ENCODE measurements at places on chromosomes 5 and 9.

- no peak for DNase-seq
Measured at GRCh38 chr9:5089737-5090136, 95.7 kb downstream of the INSL6 start.

DNA sequence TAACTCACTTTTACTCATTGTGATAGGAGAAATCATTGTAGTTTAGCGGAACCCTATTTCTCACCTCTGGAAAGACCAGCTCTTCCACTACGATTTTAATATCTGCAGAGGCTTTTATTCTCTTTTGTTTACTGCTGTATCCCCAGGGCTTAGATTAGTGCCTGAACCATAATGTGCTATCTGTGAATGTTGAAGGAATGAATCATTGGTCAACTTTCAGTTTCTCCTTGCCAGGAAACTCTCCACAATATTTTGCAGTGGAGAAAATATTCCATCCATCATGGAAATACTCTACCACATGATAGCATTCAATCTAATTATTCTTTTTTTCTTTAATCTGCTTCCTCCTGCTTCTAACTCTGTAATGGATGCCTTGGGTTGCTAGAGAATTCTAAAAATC lies 263.5 kb upstream of the PTPRD start:
- DNase-seq, result no peak

DNA sequence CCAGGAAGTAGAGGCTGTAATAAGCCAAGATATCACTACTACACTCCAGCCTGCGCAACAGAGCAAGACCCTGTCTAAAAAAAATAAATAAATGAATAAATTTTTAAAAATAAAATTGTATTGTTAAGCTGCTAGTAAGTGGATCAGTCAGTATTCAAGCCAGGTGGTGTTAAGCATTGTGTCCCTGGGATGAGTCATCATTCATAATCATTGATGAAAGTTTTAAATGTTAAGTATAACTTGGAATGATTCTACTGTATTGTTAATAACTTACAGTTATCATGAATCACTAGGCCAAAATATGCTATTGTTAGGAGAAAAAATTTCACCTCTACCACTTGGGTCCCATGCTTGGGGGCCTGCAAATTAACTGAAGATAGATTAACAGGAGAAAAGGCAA lies 38.2 kb downstream of the MED10 start:
- DNase-seq, result no peak

DNA sequence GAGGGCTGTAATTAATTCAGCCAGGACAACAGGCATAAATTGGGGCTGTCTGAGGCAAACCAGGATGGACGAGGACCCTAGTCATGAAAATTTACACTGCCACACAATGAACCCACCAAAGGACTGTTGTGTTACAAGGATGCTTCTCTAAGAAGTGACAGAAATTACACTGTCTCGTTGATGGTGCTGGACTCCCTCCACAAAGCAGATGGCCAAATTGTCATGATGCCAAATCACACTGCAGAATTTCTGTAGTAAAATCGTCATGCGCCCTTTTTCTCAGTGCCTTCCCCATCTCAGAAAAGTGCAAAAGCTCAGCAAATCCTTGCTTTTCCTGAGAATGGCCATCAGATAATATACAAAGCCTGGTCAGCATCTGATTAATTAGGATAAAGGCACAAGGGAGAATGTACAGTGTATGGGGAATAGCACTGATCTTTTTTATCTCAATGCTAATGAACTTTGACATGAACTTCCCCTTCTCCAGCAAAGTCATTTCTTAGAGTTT lies 545.8 kb downstream of the CSNK1G3 start:
- peak; percentile 85 for DNase-seq

- DNase-seq, result peak; percentile 24
Measured at GRCh38 chr9:92328225-92328624, 2.5 kb downstream of the CENPP start.

DNA sequence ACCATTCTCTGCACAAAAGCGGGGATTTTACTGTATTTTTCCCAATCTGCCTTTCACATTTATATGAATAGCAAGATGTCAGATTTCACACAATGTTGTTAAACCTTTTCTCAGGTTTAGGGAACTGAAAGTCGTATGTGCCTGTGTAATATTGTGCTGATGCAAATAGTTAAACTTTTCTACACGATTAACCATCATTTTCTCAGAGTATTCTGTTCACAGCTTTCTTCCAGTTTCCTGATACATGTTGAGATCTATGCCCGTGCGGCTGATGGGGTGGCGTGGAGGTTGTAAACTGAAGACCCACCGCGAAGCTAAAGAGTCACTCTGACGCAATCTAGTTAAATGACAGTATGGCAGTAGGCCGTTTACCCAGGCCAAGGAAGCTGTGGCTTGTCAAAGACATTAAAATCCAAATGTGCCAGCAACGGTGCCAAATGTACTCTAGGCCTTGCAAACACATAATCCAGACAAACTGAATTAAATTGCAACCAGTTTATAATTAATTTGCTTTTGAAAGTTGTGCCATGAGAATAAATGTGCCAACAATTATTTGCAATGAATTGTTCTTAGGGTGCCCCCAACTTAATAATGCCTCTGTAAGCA lies 145.7 kb downstream of the EBF1 start:
- DNase-seq, result no peak

DNA sequence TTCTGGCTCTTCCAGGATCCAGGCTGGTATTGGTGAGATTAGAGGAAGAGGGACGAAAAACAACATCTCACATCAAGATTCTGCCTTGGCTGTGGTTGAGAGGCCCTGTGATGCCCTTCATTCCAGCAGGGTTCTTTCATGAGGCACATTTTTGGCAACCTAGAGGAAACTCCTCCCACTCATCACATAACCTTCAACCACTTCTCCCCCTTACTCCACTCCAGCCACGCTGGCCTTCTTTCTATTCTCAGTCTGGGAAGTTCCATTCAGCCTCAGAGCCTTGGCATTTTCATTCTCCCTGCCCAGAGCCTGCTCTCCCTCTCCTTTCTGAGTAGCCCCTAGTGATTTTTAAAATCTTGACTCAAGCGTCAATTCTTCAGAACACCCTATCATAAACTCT lies 337.5 kb downstream of the ZSWIM6 start:
- no peak for DNase-seq

GRCh38 chr5:150411245-150411979 lies 1.3 kb downstream of the CD74 start:
- DNase-seq, result peak; percentile 72

- DNase-seq, result no peak
Measured at GRCh38 chr5:40240111-40240510, 439.6 kb upstream of the PTGER4 start.

DNA sequence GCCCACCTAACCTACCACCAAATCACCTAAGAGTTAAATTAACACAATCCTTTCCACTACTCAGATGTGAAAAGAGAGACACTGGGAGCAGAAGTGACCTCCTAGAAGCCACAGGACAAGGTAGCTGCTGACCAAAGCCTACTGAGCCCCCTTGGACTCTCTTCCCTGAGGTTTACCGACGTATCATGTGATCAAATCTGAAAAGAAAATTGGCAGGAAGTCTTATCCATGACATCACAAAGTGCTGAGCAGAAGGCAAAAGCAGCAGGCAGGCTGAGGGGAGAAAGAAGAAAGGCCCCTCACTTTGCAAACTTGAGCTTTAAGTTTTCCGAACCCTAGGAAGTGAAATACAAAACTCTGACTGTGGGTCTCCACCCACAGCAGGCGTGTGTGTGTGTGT lies 11.1 kb downstream of the PRELID2 start:
- no peak for DNase-seq

- no peak for DNase-seq
Measured at GRCh38 chr5:98349251-98349989, 424.0 kb upstream of the RGMB start.

DNA sequence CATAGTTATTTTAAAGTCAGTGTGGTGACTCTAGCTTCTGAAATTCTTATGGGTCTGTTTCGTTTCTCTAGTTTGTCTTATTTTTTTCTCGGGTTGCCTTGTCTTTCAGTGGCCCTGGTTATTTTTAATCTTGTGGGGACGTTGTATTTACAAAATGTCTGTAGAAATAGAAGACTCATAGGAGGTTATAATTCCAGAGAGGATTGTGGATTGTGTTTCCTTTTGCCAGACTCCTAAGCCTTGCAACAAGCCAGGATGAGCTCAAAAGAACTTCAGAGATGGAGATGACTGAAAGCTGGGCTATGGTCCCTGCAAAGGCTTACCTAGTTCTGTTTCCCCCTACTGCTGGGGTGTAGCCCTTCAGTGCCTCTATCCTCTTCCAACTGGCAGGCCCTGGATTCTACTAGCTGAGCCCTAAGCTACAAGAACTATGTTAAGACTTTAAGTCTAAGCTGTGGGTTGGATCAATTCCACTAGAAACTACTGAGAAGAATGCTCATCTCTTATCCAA lies 32.2 kb upstream of the LECT2 start:
- DNase-seq, result no peak

DNA sequence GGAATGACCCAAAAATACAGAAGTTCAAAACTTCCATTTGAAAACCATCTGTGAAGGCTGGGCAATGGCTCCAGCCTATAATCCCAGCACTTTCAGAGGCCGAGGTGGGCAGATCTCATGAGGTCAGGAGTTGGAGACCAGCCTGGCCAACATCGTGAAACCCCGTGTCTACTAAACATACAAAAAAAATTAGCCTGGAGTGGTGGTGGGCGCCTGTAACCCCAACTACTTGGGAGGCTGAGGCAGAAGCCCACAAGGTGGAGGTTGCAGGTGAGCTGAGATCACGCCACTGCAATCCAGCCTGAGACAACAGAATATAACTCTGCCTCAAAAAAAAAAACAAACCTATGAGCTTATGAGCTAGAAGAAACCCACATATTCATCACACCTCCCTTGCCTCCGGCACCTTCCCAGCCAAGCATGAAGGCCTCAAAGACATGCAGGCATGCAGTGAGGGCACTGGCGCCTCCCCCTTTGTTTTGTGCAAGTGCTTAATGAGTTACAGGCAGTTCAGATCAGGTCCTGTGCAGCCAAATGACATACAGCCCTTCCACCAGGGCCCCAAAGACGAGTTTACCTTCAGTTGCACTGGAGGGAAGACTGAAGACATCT lies 9.9 kb downstream of the HNRNPH1 start:
- no peak for DNase-seq

- DNase-seq, result no peak
Measured at GRCh38 chr5:159972538-159973362, 36.2 kb upstream of the TTC1 start.

GRCh38 chr5:136638084-136638483 lies 272.7 kb upstream of the TRPC7 start:
- no peak for DNase-seq

GRCh38 chr5:151196556-151197290 lies 27.2 kb downstream of the CCDC69 start:
- no peak for DNase-seq

DNA sequence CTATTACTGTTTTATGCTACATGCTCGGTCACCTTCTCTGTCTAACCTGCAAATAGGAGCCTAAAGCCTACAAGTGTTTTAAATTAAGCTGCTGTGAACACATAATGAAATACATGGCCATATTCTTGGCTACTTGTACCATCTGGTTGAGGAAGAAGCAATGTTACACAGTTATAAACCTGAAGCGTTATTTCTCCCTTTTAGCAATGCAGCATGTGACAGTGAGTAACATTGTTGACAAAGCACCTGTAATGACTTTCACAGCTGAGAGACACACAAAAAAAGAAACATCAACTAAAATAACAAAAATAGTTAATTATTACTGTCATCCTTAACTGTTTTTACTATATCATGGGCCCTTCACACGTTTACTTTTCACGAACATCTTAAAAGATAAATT lies 146.9 kb downstream of the RORB start:
- DNase-seq, result no peak

DNA sequence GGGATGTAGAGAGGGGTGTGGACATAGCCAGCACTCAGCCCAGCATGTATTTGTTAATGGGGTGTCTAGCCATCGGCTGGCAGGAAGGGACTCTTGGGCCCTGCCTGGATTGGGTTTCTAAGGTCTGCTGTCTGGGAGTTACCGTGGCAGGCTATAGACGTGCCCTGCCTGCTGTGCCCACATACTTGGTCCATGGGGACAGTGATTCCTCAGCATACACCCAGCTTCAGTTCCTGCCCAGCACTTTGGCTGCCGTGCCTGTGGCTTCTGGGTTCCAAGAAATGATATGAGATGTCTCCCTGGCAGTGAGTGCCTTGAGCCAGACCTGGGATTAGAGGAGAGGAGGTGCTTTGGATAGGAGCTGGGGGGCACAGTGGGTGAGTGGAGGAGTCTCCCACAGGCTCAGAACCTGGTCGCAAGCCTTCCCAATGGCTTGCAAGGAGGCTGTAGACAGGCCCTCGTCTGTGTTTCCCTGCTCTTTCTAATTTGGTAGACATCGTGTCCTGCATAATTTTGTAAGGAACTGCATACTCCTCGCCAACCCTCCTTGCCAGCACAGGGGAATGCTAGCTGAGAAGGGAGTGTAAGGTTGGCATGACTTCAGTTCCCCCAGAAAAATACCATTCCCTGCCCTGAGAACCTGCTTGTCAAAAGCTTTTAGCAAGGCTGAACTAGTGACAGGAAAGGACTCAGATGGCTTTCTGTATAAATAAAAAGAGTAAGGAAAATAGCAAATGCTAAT lies 287.9 kb downstream of the ZSWIM6 start:
- peak; percentile 70 for DNase-seq

GRCh38 chr9:128163523-128164306 lies 3.6 kb downstream of the BBLN start:
- DNase-seq, result no peak

DNA sequence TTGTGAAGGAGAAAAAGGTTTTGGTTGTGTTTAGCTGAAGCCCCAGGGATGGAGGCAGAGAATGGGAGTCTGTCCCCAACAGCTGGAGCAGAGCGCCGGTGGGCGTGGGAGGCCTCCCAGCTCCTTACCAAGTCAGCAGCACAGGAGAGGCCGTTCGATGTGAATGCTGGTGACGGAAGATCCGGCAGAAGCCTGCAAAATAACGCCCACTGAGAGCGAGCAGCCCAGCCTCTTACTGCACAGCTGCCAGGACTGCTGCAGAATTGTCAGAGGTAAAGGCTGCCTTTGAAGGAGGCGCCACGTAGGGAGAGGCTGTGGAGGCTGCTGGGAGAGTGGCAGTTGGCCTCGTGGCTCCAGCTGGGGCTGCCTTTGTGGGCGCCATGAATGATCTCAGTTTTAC lies 26.2 kb downstream of the ANGPTL2 start:
- DNase-seq, result peak; percentile 59

- DNase-seq, result no peak
Measured at GRCh38 chr5:50441493-50441955, 436 bp upstream of the EMB start.

DNA sequence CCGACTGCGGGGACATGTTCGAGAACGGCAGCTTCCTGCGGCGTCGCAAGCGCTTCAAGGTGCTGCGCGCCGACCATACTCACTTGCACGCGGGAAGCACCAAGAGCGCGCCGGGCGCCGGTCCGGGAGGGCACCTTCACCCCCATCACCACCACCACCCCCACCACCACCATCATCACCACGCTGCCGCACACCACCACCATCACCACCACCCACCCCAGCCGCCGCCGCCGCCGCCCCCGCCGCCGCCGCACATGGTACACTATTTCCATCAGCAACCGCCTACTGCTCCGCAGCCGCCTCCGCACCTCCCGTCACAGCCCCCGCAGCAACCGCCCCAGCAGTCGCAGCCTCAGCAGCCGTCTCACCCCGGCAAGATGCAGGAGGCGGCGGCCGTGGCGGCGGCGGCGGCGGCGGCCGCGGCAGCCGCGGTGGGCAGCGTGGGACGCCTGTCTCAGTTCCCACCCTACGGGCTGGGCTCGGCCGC lies 514 bp downstream of the FOXB2 start:
- DNase-seq, result no peak
